GM19239 (cell line): ENCODE measurements at places on chromosomes 5 and 9.

DNA sequence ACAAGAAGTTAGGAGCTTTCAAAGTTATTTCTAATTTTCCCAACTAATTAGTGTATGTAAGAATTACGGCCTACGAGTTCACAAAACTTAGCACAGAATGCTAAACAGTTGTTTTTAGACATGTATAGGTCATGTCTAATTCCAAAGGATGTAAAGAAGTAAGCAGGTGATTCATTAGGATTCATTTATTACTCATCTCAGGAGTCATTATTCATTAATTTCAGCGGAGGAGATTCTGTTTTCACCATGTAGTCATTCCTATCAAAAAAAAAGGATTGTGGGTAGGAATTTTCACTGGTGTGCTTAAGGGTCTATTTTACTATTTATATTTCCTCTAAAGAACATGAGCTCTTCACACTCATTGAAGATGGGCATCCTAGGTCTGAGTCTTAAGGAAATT lies 532.2 kb downstream of the ACTL7B start:
- no peak for DNase-seq

GRCh38 chr9:114774524-114774923 lies 31.3 kb downstream of the TNFSF15 start:
- DNase-seq = no peak

DNA sequence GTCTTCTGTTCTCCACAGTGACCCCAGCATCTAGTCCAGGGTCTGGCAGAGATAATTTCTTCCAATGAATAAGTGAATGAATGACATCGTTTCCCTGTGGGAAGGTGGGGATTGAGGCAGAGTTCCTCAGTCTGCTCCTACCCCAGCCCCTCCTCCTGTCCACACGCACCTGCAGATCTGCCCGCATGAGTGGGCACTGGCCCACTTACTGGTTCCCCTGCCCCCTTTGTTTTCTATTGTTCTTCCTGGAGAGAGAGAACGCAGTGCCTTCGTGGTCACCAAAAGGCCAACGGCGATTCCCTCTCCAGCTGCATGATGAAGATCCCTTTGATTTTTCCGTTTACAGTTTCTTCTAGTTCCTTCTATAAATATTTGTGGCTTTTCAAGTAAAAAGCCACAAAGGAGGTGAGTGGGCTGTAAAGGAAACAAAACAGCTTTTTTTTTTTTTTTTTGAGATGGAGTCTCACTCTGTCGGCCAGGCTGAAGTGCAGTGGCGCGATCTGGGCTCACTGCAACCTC lies 5.8 kb upstream of the FPGS start:
- no peak for DNase-seq

GRCh38 chr9:1373445-1373844 lies 323.3 kb downstream of the DMRT2 start:
- DNase-seq = no peak

DNA sequence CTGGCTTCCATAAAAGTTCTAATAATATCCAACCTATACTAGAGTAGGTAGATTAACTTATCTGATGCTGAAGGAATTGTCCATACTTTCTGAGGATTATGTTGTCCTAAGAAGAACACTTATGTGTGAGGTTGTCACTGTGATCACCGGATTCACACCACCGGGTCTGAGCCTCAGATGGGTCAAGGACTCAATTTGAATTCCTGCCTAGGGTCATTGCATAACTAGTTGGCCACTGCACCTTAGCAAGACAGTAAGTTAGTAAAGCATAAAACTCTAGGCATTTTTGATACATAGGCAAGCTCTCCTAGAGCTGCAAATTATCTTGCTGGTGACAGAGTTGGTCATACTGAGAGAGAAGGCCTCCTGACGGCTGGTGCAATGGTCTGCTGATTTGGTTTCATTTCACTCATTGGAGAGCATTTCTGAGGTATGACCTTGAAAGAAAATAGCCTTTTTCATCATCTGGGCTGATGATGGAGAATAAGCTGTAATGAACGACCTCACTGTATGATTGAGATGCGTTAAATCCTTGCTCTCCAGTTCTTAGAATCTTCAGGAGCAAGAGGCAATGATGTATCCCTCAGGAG lies 72.0 kb upstream of the CKMT2 start:
- peak; percentile 18 for DNase-seq

GRCh38 chr5:152824316-152824715 lies 419.2 kb upstream of the NMUR2 start:
- no peak for DNase-seq

- peak; percentile 33 for DNase-seq
These were observed 57.9 kb upstream of the IER5L start for GRCh38 chr9:129235931-129236331.

- DNase-seq = no peak
These were observed 16.8 kb downstream of the C9orf57 start for GRCh38 chr9:72043576-72043975.

GRCh38 chr5:75009556-75010345 lies 42.6 kb downstream of the GCNT4 start:
- DNase-seq = no peak

DNA sequence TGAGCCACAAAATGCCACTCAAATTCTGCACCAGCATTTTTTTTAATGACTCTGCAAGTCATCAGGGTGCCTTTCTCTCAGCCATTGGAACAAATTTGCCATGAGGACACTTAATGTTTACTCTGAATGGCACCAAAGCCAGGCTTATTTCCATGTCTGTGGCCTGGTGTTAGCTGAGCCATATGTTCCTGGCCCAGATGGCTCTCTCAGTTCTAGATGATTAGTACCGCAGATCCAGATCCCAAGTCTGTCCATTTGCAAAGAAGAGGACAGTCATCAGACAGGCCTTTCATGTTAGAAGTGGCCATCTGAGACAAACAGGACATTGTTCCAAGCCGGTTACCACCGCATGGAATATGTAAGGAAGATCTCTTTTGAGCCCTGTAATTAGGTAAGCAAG lies 70.3 kb downstream of the INSYN2B start:
- no peak for DNase-seq

- DNase-seq = no peak
These were observed 459.1 kb downstream of the SPOCK1 start for GRCh38 chr5:137040024-137040423.

- no peak for DNase-seq
These were observed 110.8 kb downstream of the PAPPA start for GRCh38 chr9:116264361-116264760.

GRCh38 chr5:13746026-13746425 lies 198.5 kb downstream of the DNAH5 start:
- no peak for DNase-seq

DNA sequence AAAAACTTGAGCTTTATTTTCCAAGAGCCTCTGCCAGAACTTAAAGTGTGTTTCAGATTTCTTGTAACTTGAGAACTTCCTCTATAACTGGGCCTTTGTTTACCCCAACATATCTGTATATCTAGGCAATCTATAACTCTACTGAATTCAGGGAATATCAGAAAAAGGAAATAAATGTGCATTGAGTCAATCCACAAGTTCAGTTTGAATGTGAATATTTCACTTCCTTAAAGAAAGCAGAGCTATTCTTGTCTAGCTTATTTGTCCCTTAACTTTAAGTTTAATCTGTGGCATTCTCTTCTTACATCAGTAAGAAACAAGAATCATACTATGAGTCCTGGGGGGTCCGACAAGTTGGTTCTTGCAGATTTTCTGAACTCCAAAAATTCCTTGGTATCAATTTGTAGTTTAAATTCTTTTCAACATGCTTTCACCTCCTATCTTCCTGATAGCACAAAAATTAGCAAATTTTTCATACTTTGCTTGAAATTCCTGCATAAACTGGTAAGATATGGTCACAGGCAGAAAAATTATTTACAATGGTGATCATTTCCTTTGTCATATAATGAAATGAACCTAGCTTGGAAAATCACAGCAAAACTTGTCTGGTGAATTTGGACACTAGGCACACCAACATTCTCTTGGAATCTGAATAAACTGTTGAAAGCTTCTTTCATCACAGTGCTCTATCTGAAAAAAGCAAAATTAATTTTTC lies 19.8 kb upstream of the ITGA1 start:
- DNase-seq = no peak

- DNase-seq = no peak
These were observed 2.5 kb downstream of the DOK3 start for GRCh38 chr5:177507165-177507564.

GRCh38 chr5:143509758-143510221 lies 106.3 kb upstream of the NR3C1 start:
- no peak for DNase-seq

DNA sequence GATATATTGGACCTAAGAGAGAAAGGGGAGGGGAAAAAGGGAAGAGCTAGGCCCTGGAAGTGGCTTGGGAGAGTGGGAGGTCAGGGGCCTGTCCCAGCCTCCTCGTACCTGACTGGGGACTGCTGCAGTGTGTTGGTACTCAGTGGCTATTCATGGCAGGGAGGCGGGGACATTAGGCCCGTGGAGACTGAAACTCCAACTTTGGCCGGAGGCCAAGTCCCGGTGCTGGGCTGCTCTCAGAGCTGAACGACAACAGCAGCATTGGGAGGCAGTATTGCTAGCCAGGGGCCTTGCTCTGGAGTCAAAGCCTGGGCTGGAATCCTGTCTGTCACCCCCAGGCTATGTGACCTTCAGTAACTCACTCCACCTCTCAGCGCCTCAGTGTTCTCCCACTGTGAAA lies 37.8 kb downstream of the NEURL1B start:
- no peak for DNase-seq

- no peak for DNase-seq
These were observed 12.7 kb downstream of the PRRC1 start for GRCh38 chr5:127529904-127530682.

DNA sequence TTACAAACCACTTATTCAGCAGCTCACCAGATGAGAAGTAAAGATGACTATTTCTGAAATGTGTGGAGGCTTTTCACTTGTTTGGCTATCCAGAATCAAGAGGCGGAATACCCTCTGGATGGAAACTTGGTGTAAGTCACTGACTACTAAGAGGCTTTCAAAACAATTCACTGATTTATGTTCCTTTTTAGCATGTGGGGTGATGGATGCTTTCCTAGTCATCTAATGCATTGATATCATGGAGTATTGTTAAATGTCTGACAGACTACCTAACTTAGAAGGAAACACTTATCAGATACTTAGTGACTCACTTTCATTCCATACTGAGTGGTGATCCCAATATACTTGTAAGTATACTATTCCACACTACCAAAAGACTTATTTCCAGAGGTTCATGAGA lies 141.4 kb downstream of the PLK2 start:
- no peak for DNase-seq

DNA sequence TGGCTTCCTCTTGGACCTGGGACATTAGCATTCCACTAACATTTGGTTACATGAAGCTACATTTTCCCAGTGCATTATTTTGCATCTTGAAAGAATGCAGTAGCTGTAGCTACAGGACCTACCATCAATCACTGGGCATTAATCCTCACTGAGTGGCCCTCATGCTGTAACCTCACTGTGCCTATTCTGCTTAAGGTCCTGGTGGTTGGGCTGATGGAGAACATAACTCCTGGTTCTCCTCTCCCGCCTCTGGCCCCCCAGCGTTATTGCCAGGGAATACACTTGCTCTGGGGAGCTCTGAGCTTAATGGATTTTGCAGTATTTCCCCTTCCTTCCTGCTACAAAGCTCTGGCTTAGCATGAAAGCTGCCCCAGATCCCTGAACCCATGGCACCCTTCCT lies 111.5 kb upstream of the EQTN start:
- DNase-seq = no peak

- no peak for DNase-seq
These were observed 24.5 kb downstream of the QRFP start for GRCh38 chr9:130872093-130872492.

DNA sequence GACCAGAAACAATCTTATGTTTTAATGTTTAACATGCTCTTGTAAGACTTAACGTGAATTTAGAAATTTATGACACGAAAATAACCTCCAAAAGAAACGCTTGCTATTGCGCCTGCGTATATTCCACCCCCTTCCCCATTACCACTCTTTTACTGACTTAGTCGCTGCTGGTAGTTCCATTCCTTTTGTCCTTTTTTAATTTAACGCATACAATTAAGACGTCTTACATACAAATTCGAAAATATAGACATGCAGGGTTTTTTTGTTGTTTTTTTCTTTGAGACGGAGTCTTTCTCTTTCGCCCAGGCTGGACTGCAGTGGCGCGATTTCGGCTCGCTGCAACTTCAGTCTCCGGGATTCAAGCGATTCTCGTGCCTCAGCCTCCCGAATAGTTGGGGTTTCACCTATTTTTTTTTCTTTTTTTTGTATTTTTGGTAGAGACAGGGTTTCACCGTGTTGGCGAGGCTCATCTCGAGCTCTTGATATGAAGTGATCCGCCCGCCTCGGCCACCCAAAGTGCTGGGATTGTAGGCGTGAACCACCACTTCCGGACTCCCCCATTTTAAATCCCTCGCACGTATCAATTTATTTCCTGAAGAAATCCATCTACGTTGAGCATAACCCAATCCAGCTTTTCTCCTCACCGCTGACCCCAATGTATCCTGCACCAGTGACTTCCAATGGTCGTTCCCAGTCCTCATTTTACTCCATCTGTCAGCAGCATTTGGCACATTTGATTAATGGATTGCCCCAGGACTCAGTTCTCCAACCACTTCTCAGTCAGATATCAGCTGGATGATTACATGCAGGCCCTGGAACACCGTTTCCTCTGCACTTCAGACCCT lies 684 bp upstream of the MED7 start:
- DNase-seq = no peak

DNA sequence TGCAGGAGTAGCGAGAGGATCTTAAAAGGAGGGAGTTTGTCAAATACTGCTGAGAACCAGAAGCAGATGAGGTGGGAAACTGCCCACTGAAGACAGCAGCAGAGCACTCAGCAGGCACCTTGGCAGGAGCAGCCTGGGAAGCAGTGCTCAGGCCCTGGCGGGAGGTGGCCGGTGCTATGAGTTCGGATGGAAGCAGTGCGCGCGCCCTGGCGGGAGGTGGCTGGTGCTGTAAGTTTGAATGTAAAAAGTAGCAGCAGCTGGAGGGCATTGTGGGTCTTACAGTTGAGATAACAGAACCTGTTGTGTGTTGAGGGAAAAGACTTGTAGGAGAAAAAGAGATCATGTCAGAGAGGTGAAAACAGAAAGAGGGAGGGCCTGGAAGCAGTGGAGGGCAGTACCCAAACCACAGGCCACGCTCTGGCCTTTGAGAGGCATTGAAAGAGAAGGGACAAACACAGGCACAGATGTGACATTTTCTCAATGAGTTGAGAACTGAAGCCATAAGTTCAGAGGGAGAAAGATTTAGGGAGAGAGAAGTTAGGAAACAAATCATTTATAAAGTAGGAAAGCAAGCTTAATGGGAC lies 130.9 kb downstream of the ERCC6L2 start:
- DNase-seq = no peak

DNA sequence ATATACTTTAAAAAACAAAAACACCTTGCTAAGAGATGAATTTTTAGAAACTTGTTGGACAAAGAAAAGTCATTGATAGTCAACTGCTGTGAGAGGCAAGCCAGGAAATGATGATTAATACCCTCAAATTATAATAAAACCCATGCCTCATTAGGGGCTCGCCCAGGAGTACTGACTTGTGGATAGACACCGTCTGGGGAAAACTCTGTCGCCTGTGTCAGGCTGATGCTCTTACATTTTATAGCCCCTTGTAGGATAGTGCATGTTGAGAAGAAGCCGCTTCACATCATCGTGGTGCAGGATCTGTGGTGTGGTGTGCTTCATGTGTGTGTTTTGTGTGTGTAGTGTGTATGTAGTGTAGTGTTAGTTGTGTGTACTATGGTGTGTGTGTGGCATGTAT lies 39.1 kb downstream of the SYK start:
- no peak for DNase-seq
